ENCODE measurements at places on chromosomes 2 and 18.

DNA sequence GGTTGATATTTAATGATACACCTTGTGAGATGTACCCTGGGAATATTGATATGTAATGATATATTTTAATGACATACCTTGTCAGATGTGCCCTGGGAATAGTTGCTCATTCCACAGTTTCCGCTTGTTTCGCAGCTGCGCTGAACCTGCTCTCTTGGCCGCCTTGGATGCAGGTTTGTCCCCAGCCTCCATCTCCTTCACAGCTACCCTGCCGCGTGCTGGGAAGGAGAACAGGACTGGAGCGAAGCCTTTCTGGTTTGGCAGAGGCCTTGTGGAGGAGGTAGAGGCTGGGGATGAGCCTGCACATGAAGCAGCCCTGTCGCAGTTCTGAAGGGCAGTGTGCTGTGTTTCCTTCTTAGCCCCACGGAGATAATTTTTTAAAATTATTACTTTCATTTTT lies 14.6 kb downstream of the ATG4B start:
- no peak for DNase-seq

DNA sequence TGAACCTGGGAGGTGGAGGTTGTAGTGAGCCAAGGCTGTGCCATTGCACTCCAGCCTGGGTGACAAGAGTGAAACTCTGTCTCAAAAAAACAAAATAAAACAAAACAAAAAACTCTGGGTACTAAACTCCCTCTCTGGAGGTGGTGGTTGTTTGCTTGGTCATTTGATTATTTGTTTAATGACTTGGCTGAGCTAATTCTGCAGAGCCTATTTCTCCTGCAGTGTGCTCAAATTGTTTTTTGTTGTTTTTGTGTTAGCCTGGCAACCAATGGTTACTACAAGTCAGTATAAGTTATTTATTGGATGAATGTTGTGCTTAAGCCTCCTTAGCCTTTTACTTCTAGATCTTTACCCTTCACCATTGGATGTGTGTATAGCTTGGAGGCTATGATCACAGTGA lies 387.5 kb downstream of the ADCYAP1 start:
- no peak for DNase-seq

DNA sequence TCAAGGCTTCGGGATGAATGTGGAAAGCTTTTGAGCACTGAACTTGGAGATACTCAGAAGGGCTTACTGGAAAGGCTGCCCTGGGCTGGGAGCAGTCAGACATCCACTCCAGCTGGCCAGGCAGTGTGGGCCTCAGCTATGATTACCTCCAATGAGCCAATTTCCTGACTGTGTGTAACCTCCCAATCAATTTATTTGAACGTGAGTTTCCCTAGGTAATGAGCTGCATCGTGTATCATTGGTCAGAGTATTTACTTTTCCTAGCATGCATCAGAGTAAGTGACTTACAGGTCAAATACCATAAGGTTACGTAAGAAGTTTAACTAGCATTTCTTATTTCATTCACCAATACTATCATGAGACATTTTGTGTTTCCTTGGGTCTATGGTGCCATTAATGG lies 11.0 kb upstream of the CTAGE1 start:
- no peak for DNase-seq

- no peak for DNase-seq
Measured at GRCh38 chr2:154240921-154241379, 369.2 kb downstream of the GALNT13 start.

DNA sequence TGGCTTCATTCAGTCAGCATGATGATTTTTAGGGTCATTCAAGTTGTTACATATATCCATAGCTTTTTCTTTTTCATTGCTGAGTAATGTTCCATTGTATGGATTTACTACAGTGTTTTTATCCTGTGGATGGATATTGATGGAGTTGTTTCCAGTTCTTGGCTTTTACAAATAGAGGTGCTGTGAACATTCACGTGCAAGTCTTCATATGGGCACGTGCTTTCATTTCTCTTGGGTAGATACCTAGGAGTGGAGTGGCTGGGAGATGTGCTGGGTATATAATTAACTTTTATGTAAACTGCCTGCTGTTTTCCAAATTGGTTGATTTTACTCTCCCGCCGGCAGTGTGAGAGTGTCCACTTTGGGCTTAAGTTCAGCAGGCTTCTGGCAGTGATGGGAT lies 16.5 kb downstream of the AGAP1 start:
- no peak for DNase-seq

- no peak for DNase-seq
Measured at GRCh38 chr2:138010890-138011289, 46.6 kb downstream of the HNMT start.

- no peak for DNase-seq
Measured at GRCh38 chr2:173544641-173545363, 190.1 kb downstream of the CDCA7 start.

DNA sequence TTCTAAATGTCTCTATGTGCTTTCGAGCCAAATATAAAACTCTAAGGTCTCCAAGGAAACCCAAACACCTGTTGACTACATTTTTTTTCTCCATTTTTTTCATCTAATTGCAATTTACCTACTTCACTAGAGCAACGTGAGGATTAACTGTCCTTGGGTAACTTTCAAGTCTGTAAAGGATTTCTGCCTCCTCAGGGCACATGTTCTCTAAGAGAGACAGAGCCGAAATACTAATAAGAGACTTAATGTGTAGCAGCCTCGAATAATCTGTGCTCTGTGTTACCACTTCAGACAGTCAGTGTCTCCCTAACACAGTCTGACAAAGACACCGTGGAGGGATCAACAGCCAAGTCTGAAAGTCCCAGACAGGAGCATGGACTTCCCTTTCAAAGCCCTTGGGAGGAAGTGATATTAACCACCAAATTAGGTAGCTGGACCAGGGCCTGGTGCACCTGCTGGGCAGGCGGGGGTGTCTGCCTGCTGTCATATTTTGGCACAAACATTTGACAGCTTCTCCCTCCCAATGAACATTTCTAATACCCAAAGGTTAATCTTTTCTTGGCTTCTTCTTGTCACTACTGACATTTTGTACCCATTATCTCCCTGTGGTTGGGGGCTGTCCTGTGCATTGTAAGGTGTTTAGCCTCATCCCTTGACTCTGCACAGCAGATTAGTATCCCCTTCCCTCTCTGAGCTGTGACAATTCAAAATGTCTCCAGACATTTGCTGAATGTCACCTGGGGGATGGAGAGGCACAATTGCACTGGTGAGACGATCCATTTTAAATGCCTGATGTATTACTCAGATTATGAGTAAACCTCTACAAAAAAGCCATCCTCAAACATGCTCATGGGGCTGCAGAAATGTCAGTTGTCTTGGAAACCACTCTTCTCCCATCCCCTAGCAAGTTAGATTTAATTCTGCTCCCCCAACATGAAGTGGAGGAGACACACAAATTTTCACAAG lies 45.7 kb upstream of the LYPD1 start:
- DNase-seq: no peak

DNA sequence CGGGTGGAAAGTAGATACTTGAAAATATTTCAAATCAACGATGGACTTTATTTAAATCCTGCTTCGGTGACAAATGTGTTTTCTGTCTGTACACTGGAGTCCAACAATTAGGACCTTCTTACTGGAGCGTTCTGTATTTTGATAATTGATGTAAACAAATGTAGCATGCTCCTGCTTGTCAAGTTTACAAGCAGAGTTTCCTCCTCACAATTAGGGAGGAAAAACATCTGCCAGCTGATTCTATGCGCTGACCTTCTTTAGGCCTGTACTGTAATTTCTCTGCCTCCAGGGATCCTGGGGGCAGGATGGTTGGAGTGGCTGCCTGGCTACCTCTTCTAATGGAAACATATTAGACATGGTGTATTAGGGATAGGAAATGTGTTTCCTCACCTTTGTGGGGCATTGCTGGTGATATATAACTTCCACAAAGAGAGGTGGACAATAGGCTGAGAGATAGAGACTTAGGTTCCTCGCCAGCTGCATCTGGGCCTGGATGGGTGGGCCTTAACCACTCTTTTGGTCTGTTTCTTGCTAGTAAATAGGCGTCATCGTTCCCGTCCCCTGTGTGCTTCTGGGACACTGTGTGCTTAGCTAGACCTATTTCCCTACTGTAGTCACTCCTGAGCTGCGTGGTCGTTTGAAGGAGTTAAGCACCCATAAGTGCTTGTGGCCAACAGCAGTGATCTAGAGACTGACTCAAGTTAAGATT lies 19.3 kb downstream of the GATA6 start:
- no peak for DNase-seq

DNA sequence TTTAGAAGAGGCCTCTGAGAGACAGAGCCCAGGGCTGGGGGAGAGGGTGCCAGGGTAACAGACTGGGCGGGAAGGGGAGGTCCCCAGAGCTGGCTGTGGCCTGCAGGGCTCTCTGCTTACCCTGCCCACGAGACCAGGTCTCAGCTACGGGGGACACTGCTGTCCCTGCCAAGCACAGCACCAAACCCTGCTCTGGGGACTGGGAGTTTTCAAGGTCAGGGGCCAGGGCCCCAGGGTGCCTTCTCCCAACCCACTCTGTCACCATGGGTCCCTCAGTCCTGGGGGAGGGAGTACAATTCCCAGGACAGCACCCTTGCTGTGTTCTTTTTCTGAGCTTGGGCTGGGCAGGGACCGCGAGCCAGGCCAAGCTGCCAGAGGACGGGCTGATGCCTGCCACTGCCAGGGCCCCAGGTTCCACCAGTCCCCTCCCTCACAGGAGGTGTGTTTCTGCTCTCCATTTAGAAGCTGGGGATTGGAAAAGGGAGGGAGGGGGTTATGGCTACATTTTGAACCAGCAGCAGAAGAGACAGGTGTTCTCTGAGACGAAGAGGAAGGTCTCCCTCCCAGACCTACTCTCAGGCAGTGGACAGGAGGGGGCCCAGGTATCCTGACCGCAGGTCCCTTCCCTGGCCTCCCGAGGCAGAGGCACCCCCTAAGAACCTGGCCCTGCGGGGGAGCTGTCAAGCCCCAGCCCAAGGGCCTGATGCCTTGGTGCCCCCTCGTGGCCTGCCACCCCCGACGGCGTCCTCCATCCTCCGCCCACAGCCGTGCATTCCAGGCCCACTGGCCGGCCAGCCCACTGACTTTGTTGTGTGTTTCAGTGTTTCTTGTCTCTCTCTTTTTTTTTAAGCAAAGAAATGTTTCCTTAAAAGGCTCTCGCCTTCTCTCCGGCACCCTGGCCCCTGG lies 80.4 kb downstream of the TNS1 start:
- no peak for DNase-seq
